AG20443 (cell line): ENCODE measurements at places on chromosomes 1 and 21.

DNA sequence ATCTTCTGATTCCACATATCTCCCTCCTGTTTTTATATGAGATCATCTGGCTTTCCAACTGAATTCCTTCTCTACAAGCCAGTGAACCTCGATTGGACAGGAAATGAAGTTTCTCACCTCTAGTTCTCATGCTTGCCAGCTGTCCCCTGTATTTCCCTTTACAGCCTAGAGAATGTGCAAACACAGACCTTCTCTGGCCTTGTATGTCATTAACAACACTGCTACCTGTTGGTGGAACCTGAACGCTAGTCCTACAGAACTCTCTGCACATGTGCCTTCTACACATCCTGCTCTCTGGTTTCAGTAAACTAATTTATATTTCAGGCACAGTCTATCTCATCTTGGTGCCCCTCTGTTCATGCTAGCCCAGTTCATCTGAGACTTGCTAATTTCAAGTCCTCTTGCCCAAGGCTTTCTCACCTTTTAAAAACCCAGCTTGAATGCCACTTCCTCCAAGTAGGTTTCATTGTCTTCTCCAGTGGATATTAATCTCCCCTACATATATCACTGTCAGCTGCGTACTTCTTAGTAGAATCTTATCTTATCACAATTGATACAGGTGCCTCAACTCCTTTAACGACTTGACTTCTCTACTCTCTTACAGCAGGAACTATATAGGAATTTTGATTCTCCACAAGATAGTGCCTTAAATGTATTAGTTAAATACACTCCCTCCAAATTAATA lies 549.9 kb downstream of the PLPP3 start:
- DNase-seq, result no peak

GRCh38 chr1:33925586-33925985 lies 61.7 kb downstream of the HMGB4 start:
- DNase-seq, result no peak

- no peak for DNase-seq
Measured at GRCh38 chr1:205339197-205339702, 17.5 kb downstream of the KLHDC8A start.

DNA sequence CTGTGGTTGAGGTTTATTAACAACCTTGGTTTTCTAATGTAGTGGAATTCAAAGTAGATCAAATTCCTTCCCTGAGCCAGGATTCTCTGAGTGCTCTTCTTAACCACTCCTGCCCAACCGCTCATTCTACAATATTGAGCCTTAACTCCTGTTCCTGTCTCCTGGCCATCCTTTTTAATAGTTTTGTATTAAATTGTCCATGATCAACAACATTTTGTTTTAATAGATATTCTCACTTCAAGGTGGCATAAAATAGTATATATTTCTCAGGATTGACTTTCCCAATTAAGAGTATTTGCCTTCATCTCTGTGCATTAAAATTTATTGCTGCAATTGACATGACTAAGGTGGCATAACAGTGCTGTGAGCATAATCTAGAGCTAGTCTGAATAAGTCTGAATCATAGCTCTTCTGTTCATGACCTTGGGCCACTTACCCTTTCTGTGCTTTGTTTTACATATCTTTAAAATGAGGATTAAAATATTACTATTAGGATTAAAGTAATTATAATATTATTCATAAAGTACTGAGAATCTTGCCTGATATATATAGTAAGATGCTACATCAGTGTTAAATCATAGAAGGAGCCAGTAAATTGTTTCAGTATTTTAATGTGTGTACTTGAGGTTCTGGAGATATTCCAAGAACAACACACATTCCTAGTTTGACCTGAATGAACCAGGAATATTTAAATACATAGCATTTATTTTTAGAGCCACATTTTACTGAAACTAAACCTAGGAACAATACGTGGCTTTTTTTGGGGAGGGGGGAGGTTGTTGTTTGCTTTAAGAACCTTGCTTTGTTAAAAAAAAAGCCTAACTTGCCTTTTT lies 76.4 kb downstream of the ADGRL2 start:
- no peak for DNase-seq

DNA sequence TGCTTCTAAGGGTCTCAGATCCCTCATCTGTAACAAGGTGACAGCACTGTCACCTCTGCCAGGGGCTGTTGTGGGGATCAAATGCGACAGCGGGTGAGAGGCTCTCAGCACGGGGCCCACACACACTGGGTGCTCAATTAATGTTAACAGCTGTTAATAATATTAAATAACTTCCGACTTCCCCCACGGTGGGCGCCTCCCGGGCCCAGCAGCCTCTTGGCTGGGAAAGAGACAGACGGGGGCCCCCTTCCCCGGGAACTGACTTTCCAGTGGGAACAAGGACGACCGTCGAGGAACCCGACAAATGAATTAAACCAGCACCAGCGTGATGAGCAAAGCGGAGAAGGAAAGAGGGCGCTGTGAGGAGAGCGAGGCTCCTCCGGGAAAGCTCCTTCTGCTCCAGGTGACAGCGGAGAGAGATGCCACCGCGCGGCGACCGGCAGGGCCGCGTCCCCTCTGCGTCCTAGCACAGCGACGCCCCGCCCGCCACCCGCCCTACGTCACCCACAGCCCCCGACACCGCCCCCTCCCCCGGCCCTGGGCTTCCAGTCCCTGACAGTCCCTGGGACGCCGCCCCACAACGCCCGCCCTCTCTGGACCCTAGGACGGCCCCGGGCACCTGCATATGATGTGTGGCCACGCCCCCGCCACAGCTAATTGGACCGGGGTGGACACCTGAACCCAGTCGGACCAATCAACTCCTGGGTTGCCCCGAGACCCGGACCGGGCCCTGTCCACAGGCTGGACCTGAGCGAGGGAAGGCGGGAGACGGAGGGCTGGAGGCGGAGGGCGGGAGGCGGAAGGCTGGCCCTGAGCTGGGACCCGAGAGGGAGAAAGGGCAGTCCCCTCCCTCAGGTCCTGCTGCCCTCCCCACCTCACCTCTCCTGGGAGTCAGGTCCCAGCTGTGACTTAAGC lies 38.2 kb downstream of the MATN1 start:
- no peak for DNase-seq

DNA sequence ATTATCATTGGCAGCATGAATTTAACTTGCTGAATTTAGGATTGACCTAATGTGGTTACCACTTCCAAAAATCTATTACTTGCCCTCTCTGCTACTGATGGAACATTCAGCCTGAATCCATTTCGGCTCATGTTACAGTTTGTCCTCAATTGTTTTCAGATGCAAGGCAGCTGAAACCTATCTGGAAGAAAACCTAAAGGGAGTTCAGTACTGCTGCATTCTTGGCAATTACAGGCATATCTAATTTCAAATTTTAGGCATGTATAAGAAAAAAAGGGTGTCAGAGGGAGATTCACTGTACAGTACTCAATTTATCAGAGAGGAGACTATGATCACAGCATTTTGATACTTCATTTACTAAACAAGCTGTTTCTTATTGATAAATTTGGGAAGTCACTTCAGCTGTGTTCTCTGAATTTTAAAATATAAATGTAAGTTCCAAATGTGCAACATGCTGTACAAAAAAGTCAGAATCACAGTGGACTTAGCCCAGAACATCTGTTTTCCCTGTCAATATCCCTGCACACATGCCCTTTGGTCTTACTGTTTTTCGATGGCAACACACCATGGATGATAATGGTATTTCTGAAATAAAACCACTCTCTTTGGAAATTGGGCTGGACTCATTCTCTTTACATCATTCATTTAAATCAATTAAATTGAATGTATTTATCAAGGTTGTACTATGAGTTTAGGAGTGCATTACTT lies 651.6 kb upstream of the ADGRL4 start:
- DNase-seq, result no peak

- peak; percentile 63 for DNase-seq
Measured at GRCh38 chr21:44370027-44370735, 16.8 kb downstream of the TRPM2 start.

DNA sequence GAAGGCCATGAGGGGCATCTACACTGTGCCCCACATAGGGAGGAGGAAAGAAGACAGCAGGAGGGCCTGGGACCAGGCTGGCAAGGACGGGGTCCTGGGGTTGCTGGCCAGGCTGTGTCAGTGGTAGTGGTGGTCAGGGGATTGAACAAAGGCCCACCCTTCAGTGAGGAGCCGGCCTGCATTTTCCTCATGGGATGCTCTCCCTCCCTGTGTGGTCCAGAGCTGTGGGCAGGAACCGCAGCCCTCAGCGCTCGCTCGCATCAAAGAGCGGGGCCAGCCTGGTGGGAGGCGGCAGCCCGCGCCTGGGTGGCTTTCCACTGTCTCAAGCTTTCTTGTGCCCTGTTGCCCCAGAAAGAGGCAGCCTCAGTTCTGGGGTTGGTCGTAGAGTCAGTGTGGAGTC lies 24.8 kb downstream of the LHX4 start:
- no peak for DNase-seq

DNA sequence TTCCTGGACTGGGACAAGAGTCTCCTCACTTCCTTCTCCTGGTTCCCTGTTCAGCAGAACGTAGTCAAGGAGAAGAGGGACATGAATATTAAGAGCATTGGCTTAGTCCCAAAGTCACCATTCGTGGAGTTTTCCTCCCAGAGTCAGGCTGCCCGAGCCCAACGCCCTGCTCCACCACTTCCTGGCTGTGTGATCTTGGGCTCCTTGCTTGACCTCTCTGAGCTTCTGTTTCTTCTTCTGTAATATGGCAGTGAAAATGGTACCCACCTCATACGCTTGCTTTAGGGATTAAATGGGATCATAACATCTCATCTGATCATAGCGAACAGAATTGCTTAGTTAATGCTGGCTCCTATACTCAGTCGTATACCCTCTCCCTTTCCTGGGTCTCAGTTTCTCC lies 12.0 kb upstream of the CASZ1 start:
- no peak for DNase-seq
